ENCODE measurements at places on chromosomes 7 and 10. TPM values are rescaled to one million over a fixed set of nuclear protein-coding genes. Genes with fewer than 3 reads are reported as not detected.

DNA sequence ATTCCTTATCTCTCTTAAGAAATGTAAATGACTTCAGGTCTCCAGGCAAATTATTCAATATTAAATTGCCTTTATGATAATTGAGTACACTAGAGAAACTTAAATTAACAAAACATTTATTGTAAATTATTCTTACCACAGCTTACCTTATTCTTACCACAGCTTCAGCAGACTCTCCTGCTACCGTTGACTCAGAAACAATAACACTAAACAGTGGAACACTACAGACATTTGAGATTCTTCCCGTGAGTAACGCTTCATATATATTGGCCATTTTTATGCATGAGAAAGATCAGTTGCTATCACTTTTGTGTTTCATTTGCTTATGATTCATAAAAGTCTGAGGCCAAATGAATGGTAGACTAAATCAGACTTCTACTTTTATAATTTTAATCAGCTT, 28.7 kb downstream of the TMEM243 start:
- no peak for DNase-seq

GRCh38 chr7:105028004-105028403, 14.0 kb downstream of the KMT2E start:
- no peak for DNase-seq

- DNase-seq, result no peak
Measured at GRCh38 chr10:61024856-61025201, 80.8 kb upstream of the RHOBTB1 start.

GRCh38 chr7:103447073-103447960, 1.3 kb upstream of the SLC26A5 start:
- DNase-seq, result no peak

GRCh38 chr7:73669288-73669701, 1.7 kb downstream of the VPS37D start:
- no peak for DNase-seq

- DNase-seq, result no peak
Measured at GRCh38 chr7:39950473-39951225, 593 bp downstream of the CDK13 start.

- no peak for DNase-seq
Measured at GRCh38 chr7:12623223-12623622, 52.7 kb downstream of the SCIN start.

DNA sequence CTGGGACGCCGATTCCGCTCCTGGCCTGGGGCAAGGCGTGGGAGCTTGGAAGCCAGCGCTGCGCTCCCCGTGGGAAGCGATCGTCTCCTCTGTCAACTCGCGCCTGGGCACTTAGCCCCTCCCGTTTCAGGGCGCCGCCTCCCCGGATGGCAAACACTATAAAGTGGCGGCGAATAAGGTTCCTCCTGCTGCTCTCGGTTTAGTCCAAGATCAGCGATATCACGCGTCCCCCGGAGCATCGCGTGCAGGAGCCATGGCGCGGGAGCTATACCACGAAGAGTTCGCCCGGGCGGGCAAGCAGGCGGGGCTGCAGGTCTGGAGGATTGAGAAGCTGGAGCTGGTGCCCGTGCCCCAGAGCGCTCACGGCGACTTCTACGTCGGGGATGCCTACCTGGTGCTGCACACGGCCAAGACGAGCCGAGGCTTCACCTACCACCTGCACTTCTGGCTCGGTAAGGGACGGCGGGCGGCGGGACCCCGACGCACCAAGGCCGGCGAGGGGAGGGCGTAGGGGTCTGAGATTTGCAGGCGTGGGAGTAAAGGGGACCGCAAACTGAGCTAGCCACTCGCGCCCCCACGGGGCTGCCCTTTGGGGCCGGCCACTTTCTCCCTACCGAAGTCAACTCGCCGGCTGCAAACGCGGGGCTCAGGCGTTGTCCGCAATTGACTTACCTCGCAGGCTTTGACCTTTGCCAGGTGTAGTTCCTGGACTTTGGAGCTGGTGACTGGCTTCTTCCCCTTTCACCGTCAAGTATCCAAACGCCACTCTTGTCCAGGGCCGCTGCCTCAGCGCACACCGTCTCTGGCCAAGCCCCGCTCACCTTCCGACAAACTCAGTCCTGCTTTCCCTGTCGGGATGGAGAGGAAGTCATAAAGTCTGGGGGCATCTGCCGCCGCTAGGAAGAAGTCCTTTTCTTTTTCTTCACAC, at the start of gene SCIN:
Gene SCIN (plus strand): TSS at position 187 of the 928 bp plus-strand sequence. CDS start 67 bp downstream, at position 254.
- DNase-seq, result no peak

GRCh38 chr7:107021600-107021999, 22.9 kb upstream of the PRKAR2B start:
- DNase-seq, result no peak

DNA sequence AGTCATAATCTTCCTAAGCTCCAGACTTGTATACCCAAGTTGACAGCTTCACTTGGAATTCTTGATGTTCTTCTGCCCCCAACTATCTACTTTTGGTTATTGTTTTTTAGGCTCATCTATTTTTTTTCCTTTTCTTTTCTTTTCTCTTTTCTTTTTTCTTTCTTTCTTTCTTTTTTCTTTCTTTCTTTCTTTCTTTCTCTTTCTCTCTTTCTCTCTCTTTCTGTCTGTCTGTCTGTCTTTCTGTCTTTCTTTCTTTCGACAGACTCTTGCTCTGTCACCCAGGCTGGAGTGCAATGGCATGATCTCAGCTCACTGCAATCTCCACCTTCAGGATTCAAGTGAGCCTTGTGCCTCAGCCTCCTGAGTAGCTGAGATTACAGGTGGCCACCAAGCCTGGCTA, 36.5 kb downstream of the KMT2E start:
- DNase-seq, result no peak

DNA sequence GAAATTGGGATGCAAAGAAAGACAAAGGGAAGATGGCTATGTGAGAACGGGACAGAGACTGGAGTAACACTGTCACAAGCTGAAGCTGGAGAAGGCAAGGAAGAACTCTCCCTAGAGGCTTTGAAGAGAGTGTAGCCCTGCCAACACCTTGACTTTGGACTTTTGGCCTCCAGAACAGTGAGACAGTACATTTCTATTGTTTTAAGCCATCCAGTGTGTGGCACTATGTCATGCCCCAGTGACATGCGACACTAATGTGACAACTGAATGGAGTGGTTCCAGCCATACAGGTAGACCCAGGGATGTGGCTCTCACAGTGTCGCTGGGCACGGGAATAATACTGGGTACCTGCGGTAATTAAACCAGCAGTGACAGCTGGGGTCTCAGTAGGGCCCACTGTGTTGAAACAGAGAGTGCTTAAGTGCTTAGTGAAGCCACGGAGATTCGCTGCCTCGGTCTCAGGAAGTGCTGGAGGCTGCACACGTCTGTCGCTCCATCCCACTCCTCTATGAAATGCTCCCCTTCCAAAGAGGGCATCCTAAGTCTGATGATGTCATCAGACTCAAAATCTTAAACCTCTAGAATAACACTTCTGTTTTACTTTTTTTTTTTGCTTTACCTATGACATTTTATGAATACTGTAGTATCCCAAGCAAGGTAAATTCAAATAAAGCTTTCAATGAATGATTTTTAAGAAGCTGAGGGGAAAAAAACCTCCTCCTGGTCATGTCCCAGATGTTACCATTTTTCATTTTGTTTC, 154.6 kb upstream of the RHEB start:
- no peak for DNase-seq

- DNase-seq, result no peak
Measured at GRCh38 chr7:47873762-47874161, 74.5 kb downstream of the PKD1L1 start.

DNA sequence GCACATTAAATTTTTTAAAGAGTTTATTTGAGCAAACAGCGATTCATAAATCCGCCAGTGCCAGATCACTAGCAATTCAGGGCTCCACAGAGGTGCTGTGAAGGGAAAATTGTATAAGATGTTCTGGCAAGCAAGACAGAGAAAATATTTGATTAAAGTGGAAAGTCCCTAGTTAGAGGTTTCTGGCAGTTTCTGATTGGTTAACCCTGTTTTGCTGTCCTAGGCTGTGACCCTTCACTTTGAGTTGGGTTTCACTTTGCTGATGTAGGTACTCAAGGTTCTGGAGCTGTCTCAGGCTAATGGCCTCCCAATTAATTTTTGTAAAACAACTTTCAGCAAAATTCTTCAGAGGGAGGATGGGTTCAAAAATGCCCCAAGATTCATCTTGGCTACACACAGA, 79.4 kb upstream of the NXPH1 start:
- DNase-seq, result no peak

DNA sequence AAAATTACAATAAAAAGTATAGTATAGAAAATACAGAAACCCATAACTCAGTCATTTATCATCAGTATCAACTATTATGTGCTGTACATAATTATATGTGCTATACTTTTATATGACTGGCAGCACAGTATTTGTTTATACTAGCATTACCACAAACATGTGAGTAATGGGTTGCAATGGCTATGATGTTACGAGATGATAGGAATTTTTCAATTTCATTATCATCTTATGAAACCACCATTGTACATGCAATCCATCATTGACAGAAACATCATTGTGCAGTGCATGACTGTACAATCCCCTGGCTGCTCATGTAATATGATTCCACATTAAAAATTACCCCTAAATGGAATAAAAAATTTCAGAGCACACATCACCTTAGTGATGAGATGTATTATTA, 55.7 kb upstream of the TMEM229A start:
- no peak for DNase-seq

DNA sequence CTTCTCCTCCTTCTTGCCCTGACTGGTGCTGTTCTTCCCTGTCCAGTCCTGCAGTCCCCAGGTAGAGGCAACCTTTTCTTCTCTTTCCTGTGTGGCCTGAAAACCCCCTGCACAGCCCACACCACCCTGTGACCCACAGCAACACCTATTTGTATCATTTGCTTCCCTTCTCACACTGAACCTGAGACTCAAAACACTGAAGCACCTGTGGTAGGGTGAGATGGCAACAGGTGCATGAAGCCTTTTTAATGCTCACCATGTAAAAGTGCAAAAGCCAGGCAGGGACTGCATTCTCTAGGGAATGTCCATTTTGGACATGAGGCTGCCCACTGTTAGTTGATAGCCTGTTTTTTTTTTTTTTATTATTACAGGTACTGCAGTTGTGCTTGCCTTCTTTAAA, 71.4 kb downstream of the LRMDA start:
- DNase-seq, result no peak

DNA sequence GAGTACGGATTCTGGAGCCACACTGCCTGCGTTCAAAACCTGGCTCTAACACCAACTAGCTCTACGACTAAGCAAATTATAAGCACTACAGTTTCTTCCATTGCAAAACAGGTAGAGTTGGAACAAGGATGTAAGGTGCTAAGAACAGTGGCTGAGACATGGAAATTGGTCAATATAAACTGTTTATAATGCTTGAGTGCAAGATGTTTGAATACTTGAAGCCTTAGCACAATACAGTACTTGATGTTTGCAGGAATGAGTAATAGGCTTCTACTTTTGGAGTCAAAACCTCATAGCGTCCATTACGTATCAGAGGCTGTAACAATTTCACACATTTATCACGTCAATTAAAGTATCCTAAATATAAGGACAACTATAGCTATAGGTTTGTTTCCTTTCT, 6.9 kb downstream of the NT5C2 start:
- no peak for DNase-seq

- DNase-seq, result no peak
Measured at GRCh38 chr10:12158111-12158510, 28.6 kb downstream of the SEC61A2 start.

The C10orf67 gene
- 1.9 TPM for polyA plus RNA-seq

The PNLIPRP3 gene
- polyA plus RNA-seq, result not detected

The GDF2 gene
- polyA plus RNA-seq, result not detected

The RPA3 gene
- polyA plus RNA-seq, result 37.1 TPM

The WNT8B gene
- polyA plus RNA-seq, result 0.68 TPM

The PIP gene
- not detected for polyA plus RNA-seq
